Fibroblast of pulmonary artery (primary cell): ENCODE measurements at places on chromosomes 12 and 14.

GRCh38 chr12:58443981-58444371 is 476.3 kb downstream of the LRIG3 start:
- peak; percentile 42 for DNase-seq

DNA sequence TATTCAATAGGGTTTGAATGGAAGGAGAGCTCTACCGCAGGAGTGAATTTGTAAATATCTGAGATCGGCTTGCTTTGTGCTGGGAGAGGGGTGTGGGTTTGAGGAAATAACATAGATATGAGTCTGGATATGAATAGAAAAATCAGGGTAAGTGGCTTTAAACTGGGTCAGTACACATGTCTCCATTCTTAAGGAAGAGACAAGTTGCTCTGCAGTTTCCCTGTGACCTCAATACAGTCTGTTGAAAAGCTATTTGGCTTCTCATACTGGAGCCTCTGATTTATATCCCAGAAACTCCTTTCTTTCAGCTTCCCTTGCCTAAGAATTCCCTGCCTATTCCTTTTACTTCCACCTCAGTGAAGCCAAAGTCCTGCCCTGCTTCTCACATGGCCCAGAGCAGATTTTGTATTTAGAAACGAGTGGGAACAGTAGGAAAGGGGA is 153.5 kb upstream of the ATF7IP start:
- DNase-seq: no peak

- DNase-seq: no peak
Measured at GRCh38 chr12:56126732-56127239, 1.3 kb upstream of the ESYT1 start.

DNA sequence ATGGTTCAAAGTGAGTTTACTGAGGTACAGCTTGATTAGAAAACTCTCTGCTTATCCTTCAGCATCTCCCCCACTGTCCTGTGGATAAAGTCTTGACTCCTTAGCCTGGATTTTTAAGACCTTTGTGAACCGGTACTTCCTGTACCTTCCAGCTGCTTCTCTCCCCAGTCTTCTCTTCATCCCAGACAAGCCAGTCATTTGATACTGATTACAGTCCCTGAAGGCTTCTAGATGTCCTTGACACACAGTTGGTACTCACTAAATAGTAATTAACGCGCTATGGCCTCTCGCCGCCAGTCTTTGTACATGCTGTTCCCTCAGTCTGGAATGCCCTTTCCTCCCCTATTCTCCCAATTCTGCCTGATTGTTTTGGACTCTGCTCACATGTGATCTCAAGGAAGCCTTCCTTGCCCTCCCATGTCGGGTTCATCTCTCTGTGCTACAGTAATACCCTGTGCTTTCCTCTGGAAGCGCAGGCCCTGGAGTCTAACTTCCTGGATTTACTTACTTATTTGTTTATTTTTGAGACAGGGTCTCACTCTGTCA is 50.6 kb upstream of the PTGR2 start:
- no peak for DNase-seq

DNA sequence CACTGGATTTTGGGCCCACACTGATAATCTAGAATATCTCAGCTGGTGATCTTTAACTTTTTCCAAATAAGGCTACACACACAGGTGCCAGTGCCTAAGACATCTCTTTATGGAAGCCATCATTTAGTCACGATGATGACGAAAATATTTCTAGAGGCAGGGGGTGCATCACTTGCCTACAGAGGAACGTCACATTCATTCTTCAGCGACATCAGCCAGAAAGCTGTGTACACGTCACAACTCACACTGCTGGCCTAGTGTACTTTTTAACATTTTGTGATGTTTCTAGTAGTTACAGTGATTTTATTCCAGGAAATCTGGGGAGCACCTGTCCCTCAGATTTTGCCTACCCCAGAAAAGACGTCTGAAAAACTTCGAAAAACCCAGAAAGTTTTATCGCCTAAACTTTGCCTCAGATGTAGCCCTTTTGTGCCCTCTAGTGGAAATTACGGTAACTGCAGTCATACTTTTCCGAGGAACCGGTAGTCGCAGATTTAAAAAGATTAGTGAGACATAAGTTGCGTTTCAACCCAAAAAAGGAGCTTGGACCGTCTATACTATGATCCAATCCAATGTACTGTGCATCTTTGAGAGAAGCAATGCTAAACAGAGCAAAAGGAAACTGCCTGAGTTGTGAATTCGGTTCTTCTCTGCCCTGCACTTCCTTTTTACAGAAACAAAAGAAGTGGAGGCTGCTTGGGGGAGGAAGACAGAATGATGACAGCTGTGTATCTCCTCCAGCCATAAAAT is 64.3 kb upstream of the STON2 start:
- peak; percentile 71 for DNase-seq

DNA sequence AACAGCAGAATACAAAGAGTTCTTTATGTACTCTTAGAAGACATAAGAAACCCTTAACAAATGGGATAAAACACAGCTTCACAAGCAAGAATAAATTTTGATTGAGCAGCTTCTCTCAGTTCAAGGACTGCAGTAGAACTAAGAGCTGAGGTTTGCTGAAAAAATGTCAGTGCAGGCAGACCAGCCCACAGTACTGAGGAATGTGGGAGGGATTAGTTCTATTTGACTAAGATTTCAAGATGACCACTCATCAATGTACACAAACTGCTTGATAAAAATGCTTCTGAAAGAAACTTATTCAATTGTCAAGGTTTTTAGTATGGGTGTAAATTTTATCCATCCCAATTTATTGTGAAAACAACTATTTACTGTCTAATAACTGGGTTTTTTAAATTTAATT is 138.4 kb downstream of the SEC23A start:
- peak; percentile 38 for DNase-seq

DNA sequence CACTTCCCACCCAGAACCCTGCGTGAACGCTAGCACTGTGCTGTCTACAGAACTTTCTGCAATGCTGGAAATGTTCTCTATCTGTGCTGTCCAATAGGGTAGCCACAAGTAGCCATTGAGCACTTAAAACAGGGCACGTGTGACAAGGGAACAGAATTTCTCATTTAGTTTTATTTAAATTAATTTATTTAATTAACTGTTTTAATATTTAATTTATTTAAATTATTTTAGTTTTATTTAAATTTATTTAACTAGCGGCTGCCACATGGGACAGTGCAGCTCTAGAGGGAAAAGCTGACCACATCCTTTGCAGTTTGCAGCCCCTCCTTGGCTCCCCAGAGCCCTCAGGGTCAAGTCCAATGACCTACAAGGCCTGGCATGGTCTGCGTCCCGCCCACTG is 35.0 kb upstream of the CORO1C start:
- DNase-seq: no peak

DNA sequence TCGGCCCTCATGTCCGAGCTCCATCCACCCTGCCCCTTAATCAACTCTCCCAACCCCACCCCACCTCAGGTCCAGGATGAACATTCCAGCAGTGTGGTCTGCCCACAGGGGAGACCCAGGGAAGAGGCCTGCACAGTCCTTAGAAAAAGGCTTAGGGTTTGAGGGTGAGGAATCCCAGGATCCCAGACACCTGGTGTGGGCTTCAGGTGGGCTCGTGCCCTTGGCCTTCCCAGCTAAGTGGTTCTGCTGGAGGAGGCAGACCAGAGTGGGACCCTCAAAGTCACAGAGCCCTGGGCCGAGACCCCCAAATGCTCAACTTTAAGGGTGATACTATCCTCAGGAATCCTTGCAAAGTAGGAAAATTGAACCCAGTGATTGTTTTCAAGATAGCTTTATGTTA is 25.4 kb upstream of the PPP2R5C start:
- DNase-seq: no peak

DNA sequence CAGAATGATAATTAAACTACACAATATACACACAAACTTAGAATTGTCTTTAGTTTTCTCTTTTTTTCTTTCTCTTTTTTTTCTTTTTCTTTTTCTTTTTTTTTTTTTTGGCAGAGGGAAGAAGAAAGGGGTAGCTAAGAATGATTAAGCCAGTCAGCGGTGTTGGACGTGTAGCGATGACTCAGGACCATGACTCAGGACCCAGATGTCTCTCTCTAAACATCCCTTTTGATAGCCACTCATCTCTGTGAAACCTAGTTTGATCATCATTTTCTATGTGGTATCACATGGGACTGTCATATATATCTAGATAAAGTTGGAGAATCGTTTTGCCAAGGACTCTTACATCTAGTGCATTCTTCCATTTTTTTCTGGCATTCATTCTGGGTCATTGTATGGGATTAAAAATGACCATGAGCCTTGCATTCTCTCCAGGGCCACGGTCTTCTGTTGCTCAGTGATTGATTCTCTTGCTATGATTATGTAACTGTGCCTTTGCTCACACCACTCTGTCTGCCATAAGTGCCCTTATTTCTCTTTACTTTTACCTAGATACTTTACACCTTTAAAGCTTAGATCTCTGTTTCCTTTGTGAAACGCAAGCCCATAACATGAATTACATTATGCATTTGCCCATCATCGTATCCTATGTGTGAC is 26.6 kb upstream of the NRXN3 start:
- no peak for DNase-seq

GRCh38 chr12:2332947-2333346 is 280.2 kb downstream of the CACNA1C start:
- peak; percentile 14 for DNase-seq
